Fibroblast of skin of back (primary cell): ENCODE measurements at places on chromosomes 12 and 14.
A peak's percentile ranks its signal among the peaks of the same experiment; 100 is the strongest.

DNA sequence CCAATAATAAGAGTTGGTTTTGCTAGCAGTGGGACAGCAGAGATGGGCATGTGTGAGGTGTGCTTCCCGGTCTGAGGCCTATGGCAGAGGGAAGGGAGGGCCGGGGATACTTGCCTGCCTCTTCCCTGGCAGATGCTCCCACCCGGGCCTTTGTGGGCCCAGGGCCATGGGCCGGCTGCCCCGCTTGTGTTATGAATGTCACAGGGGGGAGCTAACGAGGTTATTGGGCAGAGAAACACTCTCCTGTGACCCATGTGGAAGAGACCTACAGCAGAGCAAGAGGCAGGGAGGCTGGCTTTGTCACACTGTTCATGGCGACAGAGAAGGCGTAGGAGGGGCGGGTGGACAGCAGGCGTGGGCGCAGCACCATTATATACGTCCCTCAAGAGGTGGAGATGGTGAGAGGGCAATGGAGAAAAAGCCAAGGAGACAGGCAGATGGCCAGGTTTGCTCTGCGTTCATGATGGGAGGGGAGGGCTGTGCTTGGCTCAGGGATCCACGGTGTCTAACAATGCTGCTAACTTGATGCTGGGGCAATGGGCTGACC is 13.3 kb downstream of the CCND2 start:
- DNase-seq, result no peak

DNA sequence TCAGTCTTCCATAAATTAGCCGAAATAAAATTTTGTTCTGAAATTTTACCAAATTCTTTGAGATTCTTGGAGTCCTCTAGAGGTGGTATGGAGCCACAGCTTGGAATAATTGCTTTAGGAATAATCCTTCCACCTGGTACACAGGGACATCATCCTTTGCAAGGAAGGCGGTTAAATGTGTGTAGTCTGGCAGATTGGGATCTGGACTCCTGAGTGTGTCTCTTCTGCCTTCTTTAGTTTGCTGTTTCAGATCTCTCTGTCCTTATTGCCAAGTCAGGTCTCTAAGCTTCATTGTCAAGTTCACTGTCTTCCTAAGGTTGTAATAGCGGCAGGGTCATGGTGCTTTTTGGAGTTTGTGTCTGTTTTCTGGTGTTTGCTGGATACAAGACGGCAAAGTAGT is 393.9 kb upstream of the RGS6 start:
- DNase-seq, result no peak

GRCh38 chr12:117890644-117891043 is 78.1 kb downstream of the KSR2 start:
- DNase-seq, result no peak

GRCh38 chr12:104699489-104700190 is 242.9 kb downstream of the CHST11 start:
- DNase-seq, result peak; percentile 48

GRCh38 chr14:90281261-90281660 is 24.9 kb downstream of the PSMC1 start:
- DNase-seq, result peak; percentile 88

- no peak for DNase-seq
Observed at GRCh38 chr12:74848006-74848405, 310.4 kb downstream of the ATXN7L3B start.

GRCh38 chr12:65941388-65941787 is 117.1 kb downstream of the HMGA2 start:
- peak; percentile 94 for DNase-seq

- DNase-seq, result no peak
Observed at GRCh38 chr14:97046967-97047366, 249.8 kb downstream of the VRK1 start.

DNA sequence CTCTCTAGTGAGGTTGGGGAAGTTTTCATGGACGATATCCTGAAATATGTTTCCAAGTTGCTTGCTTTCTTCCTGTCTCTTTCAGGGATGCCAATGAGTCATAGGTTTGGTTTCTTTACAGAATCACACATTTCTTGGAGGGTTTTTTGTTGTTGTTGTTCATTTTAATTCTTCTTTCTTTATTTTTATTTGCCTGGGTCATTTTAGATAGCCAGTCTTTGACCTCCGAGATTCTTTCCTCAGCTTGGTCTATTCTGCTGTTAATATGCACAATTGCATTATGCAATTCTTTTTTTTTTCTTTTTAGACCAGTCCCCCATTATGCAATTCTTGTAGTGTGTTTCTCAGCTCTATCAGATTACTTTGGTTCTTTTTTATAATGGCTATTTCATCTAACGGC is 338.9 kb downstream of the AEBP2 start:
- DNase-seq, result peak; percentile 62

GRCh38 chr14:31263485-31264133 is 56.0 kb upstream of the HECTD1 start:
- peak; percentile 100 for DNase-seq

- DNase-seq, result no peak
Observed at GRCh38 chr14:78131201-78131600, 39.0 kb upstream of the NRXN3 start.

GRCh38 chr14:63960926-63961567 is 108.2 kb downstream of the SYNE2 start:
- DNase-seq, result peak; percentile 85

- DNase-seq, result no peak
Observed at GRCh38 chr14:73887694-73888459, 1.2 kb downstream of the ZNF410 start.

DNA sequence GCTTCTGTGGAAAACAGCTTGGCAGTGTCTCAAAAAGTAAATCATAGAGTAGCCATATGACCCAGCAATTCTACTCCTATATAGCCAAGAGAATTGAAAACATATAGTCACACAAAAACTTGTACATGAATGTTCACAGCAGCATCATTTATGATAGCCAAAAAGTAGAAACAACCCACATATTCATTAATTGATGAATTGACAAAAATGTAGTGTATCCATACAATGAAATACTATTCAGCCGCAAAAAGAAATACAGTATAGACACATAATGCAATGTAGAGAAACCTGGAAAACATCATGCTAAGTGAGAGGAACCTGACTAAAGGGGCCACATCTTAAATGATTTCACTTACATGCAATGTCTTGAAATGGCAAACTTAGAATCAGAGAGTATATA is 326.6 kb downstream of the KCNH5 start:
- DNase-seq, result no peak

DNA sequence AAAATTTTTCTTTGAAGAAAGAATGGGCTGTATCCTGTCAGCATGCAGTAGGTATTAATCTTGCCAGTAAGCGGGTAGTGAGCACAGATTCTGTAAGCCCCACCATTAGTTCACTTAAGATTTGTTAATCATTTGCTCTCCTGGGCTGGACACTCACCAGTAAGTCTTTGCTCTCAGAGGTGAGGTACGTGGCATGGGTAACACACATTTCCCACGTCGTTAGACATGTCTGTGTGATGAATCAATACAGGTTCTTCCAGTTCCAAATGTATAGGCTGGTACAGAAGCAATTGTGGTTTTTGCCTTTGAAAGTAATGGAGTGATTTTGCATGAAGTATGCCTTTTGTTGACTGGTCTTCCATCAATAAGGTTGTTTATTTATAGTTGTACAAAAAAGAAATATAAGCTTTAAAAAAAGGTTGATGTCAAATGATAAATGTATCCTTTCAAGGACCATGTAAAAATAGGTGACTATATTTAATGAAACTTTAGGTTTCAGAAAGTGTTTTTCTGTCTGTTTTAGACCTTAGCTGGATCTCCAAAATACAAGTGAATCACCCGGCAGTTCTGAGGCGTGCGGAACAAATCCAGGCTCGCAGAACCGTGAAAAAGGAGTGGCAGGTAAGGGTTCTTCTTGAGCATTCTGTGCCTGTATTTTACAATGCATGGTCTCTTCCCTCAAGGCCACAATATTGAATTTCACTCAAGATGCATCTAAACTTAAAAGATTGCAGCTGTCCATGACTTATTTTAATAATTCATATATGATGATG is 45.5 kb downstream of the DERA start:
- no peak for DNase-seq

GRCh38 chr14:74697011-74697410 is 15.9 kb downstream of the AREL1 start:
- DNase-seq, result no peak

GRCh38 chr12:28286352-28286751 is 96.1 kb downstream of the CCDC91 start:
- no peak for DNase-seq

GRCh38 chr12:25979563-25979962 is 21.1 kb downstream of the RASSF8 start:
- DNase-seq, result peak; percentile 35

GRCh38 chr12:97564236-97564635 is 101.6 kb downstream of the RMST start:
- no peak for DNase-seq

DNA sequence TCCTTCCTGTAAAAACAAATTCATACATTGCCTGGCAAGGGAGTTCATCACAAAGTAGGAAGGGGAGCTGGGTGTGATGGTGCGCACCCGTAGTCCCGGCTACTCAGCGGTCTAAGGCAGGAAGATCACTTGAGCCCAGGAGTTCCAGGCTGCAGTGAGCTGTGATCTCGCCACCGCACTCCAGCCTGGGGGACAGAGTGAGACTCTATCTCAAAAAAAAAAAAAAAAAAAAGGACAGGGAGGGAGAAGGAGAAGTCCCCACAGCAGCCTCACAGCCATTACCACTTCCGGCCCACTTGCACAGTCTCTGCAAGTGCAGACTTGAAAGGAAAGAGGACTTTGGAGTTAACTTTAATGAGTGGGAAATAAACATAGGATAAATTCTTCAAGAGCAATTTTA is 121.0 kb downstream of the FBXL14 start:
- DNase-seq, result peak; percentile 42

GRCh38 chr14:72828604-72829003 is 65.3 kb downstream of the DPF3 start:
- DNase-seq, result no peak

GRCh38 chr14:61225344-61225743 is 55.8 kb downstream of the TMEM30B start:
- peak; percentile 19 for DNase-seq

GRCh38 chr14:43587183-43587582 is 919.9 kb downstream of the FSCB start:
- no peak for DNase-seq

DNA sequence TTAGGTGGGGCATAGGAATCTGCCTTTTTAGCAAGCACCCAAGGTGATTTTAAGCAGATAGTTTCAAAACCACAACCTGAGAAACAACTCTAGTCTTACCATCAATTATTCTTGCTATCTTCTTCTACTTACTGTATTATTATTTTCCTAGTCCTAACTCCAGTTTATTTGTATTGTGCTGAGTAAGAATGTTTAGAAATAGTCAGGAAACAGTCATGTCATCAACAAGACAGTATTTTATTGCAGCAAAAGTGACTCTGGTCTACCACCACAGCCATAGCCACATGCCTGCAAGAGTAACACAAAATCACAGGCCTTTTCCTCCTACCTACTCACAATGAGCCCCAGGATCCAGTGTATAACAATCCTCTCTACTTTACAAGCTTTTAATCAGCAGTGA is 46.3 kb upstream of the FLRT2 start:
- DNase-seq, result no peak

- DNase-seq, result peak; percentile 43
Observed at GRCh38 chr12:91367234-91367849, 184.7 kb upstream of the DCN start.

DNA sequence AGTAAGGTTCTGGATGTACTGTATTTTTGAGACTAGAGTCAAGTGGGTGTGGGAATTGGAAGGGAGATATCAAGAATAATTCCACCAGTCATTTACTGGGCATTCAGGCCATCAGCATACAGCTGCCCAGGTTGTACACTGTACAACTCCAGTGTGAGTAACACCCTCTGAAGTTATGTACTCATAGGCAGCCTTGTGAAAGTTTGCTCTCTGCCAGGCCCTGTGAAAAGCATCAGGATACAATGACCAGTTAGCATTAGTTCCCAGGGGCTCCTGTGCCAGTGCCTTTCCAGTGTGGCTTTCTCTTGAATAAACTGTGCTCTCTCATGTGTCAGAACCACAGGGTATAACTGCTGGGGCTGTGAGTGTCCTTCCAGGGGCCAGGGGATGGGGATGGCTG is 89.7 kb downstream of the LGMN start:
- DNase-seq, result no peak
